Suppressor macrophage treated with lipopolysaccharide for 4 hours (primary cell): ENCODE measurements at places on chromosomes 11 and 22.

DNA sequence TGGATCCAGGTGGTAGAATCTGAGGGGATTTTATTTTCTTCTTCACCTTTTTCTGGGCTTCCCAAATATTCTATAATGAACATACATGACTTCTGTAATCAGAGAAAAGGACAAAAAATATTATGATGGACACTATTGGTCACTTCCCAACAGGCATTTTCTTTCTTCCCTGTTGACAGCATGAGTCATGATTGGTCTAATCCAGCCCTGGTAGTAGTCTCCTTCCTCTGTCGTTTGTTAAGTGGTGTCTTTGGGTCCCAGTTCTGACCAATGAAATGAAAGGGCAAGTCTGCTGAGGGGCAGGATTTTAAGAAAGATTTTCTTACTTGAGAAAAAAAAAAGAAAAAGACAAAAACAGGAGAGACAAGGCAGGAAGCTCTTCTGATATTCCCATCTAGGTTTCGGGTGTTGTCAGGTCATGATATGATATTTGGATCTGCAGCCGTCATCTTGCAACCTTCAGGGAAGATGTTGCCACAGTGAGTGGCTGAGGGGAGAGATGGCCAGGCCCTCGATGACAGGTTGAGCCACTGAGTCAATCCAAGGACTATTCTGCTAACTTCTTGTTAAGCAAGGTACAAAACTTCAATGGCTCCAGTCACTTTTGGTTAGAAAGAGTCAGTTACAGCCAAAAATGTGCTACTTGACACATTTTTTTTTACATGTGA, 23.3 kb upstream of the PLEKHB1 start:
- peak; percentile 60 for DNase-seq

GRCh38 chr11:3894128-3894731, 38.8 kb downstream of the STIM1 start:
- peak; percentile 78 for DNase-seq

DNA sequence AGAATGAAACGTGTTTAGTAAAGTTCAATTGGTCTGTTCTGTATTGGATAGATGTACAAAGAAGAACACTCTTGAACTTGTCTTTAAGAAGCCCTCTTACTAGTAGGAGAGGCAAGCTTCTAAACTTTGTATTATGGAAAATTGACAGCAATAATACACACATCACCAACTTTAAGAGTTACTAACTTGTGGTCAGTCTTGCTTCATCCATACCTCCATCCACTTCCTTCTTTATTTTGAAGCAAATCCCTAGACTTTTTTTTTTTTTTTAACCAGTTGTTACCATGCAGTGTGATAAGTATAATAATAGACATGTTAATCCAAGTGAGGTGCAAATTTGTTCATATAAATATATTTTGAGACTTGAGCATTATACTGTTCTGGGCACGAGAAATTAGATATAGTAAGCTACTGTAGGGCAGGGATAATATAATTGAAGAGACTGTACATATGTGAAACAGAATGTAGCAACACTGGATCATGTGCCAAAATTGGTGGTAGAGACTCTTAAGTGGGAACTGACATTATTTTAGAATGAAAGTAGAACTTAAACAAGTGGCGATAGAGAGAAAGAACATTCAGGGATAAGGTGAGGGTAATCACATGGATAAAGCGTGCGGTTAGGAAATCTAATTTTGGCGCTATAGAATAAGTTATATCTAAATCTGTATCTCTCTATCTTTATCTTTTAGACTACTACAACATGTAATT, 6.5 kb downstream of the FAR1 start:
- DNase-seq: peak; percentile 83

- DNase-seq: no peak
These were observed 982 bp downstream of the APOBEC3H start for GRCh38 chr22:39098026-39098425.

- DNase-seq: peak; percentile 44
These were observed 1.1 kb downstream of the PANX1 start for GRCh38 chr11:94129512-94130297.

DNA sequence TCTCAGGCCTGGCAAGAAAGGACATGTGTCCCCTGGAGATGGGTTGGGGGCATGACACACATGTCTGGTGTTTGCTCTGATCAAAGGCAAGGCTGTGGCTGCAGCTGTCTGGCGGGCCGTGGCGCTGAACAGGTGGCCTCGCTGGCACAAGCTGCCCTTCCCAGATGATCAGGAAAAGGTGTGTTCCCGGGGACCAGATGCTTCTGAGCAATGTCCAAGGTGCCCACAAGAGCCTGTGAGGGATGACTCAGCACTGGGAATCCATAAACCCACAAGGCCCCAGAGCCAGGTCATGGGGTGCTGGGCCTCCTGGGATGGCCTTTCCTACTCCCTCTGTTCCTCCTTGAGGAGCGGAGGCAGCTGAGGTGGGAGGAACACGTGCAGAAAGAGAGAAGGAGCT, 9.7 kb upstream of the LRP5 start:
- DNase-seq: peak; percentile 14

GRCh38 chr11:117829369-117829725, 4.8 kb upstream of the FXYD2 start:
- no peak for DNase-seq
